ENCODE measurements at places on chromosomes 7 and 10.

DNA sequence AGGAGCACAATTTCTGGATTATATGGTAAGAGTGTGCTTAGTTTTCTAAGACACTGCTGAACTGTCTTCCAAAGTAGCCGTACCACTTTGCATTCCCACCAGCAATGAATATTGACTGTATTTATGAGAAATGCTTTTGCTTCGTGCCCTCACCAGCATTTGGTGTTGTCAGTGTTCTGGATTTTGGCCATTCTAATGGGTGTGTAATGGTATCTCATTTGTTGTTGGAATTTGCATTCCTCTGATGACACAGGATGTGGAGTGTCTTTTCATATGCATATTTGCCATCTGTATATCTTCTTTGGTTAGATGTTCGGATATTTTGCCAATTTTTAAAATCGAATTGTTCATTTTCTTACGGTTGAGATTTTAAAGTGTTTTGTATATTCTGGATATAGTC, 558.5 kb upstream of the FZD8 start:
- DNase-seq = no peak

DNA sequence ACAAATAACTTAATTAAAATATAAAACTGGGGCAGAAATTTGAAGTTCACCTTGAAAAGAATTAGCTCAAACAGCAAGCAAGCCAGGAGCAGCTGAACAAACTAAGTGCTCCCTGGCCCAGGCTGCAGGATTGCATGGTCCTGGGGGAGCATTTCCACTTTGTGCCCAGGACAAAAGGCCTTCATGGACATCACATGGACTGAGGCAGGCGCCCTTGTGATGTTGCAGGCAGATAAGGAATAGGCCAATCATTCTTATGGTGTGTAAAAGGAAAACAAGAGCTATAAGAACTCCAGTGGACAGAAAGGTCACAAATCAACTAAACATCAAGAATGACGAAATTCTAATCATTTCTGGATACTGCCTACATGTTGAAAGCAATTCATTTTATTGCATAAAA, 17.5 kb upstream of the TECTB start:
- no peak for DNase-seq

GRCh38 chr7:55099066-55099820, 80.4 kb downstream of the EGFR start:
- no peak for DNase-seq

- DNase-seq = no peak
Observed at GRCh38 chr10:26430641-26431163, 7.4 kb upstream of the APBB1IP start.

All from aorta (tissue), 5 donors.